ENCODE measurements at places on chromosomes 6 and 20. TPM values are rescaled to one million over a fixed set of nuclear protein-coding genes. Genes with fewer than 3 reads are reported as not detected.

Gene C6orf15
- total RNA-seq: not detected

Gene MCHR2
- total RNA-seq: not detected

Gene HMGN4
- 78.0 TPM for total RNA-seq

Gene KIAA1586
- total RNA-seq: 5.1 TPM

Gene CRYBG1
- total RNA-seq: 0.64 TPM

Gene PTGIS
- total RNA-seq: 0.05 TPM

Gene NDUFAF4
- 36.6 TPM for total RNA-seq

Gene BPIFB2
- not detected for total RNA-seq

Gene MUCL3
- total RNA-seq: not detected

Gene DOP1A
- 2.4 TPM for total RNA-seq

Gene GLP1R
- not detected for total RNA-seq

Gene DZANK1
- 2.8 TPM for total RNA-seq

Gene HDAC2
- total RNA-seq: 93.0 TPM

Gene CAGE1
- total RNA-seq: not detected

Gene SIRPB2
- not detected for total RNA-seq

Gene ZNF311
- 0.30 TPM for total RNA-seq

Gene ENPP5
- not detected for total RNA-seq

Gene FERMT1
- total RNA-seq: 18.5 TPM

Gene C6orf132
- 1.1 TPM for total RNA-seq

Gene PABPC1L
- total RNA-seq: 21.6 TPM

Gene DOK5
- total RNA-seq: not detected

Gene SLC35A1
- total RNA-seq: 7.2 TPM
